ENCODE measurements at places on chromosomes 12 and 14.

- DNase-seq: peak; percentile 35
These were observed 421.1 kb downstream of the DPF3 start for GRCh38 chr14:72472845-72473244.

- DNase-seq: no peak
These were observed 504.7 kb downstream of the LRFN5 start for GRCh38 chr14:42111355-42111754.

GRCh38 chr14:22485178-22485577 lies 103.8 kb downstream of the DAD1 start:
- no peak for DNase-seq

DNA sequence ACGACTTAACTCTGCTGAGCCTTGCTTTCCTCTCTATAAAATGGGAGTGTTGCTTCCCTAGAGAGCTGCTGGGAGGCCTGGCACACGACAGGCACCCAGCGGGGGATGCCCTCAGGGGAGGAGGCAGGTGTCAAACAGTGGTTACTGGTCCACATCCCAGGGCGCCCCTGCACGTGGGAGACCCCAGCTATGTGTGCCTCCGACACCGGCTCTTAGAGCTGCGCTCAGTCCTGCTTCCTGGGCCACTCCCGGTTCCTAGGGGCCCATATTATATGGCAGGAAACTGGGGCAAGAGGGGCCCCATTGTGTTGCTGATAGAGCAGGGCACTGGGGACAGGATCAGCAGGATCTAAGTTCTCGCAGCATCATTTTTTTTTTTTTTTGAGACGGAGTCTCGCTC lies 47.3 kb downstream of the CHGA start:
- DNase-seq: no peak

GRCh38 chr14:33949411-33949893 lies 1.4 kb downstream of the EGLN3 start:
- DNase-seq: no peak

DNA sequence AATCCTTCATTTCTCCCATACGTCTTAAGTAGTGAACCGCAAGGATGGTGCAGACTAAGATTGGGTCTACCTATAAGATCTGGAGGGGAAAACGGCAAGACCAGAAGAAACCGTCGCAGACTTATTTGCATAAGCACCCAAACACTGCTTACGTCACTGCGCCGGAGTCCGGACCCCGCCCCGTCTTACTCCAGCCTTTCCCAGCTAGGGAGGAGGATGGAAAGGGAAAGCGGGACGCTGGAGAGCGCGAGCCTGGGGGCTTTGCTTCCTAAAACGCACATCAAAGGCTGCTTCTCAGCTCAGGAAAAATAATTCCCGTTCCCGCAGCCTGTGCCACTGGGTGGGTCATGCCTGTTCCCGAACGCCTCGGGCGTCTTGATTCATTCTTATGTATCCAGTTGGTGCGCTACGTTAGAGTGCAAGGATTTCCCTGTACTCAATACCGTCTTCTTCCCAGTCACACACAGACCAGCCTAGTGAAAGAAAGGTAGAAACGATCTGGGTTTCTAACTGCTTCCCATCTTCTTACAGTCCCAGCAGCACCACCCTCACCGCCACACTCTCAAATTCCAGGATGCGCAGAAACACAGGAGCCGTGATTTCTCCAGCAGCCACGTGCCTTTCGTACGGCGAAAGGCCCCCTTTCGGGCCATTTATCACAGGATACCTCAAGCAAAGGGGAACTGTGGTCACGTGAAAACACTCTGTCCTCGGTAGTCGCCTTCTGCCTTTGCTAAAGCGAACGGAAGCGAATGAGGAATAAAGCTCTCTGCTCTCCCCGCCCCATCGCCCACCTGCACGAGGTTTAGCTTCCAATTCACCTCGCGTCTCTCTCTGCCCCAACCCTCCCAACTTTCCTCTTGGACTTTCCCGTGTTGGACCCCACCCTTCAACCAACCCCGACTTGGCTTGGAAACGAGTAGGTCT lies 1.1 kb downstream of the SLC6A15 start:
- peak; percentile 41 for DNase-seq

DNA sequence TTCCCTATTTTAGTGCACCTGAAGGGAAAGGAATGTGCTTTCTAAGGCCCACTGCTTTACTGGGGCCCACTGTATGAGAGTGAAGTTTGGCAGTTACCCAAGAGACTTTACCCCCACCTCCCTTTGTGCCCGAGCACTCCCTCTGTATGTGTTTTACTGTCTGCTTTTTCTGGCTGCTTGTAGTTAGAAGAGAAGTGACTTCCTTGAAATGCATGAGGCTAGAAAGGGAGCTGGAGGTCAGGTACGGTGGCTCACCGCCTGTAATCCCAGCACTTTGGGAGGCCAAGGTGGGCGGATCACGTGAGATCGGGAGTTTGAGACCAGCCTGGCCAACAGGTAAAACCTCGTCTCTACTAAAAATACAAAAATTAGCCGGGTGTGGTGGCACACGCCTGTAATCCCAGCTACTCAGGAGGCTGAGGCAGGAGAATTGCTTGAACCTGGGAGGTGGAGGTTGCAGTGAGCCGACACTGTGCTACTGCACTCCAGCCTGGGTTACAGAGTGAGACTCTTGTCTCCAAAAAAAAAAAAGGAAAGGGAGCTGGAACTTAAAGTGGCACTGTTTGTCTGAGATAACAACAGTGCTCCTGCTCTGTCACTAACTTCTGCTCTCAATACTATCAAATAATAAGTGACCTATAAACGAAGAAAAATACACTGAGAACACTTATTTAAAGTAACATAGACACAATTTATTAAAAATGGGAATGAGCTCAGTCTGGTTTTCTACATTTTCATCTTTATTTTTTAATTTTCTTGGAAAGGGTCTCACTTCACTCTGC lies 5.8 kb downstream of the TRIP11 start:
- DNase-seq: no peak

GRCh38 chr14:55965851-55966250 lies 152.4 kb upstream of the PELI2 start:
- no peak for DNase-seq

GRCh38 chr12:1790444-1790843 lies 29.9 kb upstream of the LRTM2 start:
- no peak for DNase-seq

DNA sequence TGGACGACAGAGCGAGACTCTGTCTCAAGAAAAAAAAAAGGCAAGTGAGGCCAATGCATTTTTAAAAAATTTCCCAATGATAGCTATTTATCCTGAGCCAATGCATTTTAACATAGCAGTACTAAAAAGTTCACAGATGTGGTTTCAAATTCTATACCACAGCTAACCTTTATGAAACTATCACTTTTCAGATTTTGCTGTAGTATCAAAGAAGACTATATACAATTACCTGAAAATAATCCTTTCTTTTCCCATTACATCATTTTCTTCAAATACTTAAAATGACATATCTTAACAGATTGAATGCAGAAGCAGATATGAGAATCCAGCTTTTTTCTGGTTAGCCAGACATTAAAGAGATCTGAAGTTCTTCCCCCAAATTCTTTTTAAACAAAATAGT lies 13.2 kb downstream of the ATF7 start:
- DNase-seq: no peak

- no peak for DNase-seq
These were observed 35.2 kb downstream of the PIWIL1 start for GRCh38 chr12:130372936-130373335.

DNA sequence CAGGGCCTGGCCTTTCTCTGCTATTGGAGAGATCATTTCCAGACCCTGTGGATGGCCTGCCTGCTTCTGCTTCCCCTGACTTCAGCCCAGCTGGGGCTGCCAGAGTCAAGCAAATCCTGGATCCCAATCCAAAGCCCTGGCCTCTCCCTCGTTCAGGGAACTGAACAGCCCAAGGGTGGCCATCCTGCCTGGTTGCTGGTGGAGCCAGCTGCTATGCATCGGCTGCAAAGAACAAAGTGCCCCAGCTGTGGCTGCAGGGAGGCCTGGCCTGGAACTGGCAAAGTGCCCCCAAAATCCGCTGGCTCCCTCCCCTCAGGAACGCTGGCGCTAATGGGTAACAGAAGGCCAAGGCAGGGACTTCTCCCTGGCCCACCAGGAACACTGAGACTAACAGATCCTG lies 56.4 kb downstream of the LRRC74A start:
- DNase-seq: no peak

DNA sequence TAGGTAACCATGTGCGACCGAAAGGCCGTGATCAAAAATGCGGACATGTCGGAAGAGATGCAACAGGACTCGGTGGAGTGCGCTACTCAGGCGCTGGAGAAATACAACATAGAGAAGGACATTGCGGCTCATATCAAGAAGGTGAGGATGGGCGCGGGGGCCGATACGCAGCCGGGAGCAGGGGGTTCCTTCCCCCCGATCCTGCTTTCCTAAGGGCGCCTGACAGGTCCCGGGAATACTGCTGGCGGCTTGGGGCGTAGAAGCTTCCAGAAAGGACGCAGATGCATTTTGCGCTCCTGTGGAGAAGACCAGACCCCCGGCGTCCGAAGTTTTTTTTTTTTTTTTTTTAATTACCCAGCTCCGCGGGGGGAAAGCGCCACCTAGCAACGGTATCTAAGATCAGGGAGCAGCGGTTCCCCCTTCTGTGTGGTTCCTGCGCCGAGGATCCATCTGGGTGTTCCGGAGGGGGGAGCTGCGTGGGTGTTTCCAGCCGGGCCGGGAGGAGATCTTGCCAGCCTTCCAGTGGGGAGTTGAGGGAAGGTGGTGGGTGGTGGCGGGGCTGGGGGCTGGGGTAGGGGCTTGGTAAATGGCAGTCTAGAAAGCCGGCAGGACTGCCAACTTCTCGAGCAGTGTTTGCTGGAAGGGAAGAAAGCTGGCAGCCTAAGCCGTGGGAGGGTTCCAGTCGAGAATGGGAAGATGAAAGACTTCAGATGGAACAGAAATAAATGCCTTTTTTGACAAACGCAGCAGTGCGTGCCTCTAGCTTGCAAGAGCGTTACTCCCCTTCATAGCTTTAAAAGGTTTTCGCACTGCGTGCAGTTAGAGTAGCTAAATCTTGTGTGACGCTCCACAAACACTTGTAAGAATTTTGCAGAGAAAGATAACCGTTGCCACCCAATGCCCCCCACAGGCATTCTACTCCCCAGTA lies 764 bp downstream of the DYNLL1 start:
- peak; percentile 44 for DNase-seq

DNA sequence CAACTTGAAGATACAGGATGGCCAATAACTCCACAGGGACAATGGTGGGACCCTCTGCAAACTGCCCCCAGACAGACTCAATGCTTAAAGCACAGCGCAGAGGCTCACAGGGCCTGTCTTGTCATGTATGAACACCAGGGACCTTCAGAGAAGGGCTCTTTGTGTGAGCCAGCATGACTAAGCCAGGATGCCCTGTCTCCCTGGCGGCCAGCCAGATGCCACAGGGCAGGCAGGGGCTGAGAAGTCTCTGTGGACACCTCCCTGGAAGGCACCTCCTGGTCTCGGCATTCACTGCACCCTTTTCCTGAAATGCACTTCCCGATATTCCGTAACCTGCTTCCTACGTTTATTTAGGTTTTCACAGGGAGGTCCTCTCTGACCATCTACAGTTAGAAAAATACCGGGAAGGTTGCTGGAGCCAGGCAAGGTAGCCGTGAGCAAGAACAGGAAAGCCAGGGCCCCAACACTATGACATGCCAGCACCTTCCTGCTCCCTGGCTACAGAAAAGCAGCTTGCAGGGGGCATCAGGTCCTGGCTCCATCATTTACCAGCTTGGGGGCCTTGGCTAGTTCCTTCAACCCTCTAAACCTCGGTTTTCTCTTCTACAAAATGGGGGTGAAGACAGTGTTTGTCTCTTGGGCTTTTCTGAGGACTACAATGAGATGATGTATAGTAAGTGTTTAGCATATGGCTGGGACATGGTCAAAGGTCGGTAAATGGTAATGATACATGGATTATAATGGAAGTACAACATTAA lies 65.0 kb downstream of the PITPNM2 start:
- no peak for DNase-seq

GRCh38 chr12:68501226-68501625 lies 109.5 kb upstream of the RAP1B start:
- no peak for DNase-seq

GRCh38 chr12:54437243-54437642 lies 18.2 kb upstream of the ITGA5 start:
- no peak for DNase-seq

GRCh38 chr12:57631566-57632072 lies 1.4 kb downstream of the B4GALNT1 start:
- DNase-seq: no peak

GRCh38 chr14:58160561-58160960 lies 8.5 kb upstream of the ARMH4 start:
- DNase-seq: no peak

GRCh38 chr12:55008944-55009585 lies 10.7 kb upstream of the NEUROD4 start:
- no peak for DNase-seq

DNA sequence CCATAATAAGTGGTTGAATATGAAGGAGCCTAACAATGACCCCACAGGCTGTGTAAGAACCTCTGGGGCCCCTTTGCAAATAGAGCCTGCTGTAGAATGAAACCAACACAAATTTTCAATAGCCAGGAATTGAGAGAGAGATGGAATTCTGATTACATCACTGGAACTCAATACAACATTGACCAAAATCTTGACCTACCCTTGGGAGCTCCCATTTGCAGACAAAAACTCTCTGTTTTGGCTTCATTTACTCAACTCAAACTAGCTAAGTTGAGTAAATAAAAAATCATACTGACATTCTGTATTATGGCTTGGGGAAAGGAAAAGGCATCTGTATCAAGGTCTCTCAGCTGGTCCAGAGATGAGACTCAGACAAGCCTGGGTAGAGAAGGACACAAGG lies 91.0 kb downstream of the TBX3 start:
- no peak for DNase-seq

- no peak for DNase-seq
These were observed 349.5 kb downstream of the GXYLT1 start for GRCh38 chr12:41795051-41795600.

DNA sequence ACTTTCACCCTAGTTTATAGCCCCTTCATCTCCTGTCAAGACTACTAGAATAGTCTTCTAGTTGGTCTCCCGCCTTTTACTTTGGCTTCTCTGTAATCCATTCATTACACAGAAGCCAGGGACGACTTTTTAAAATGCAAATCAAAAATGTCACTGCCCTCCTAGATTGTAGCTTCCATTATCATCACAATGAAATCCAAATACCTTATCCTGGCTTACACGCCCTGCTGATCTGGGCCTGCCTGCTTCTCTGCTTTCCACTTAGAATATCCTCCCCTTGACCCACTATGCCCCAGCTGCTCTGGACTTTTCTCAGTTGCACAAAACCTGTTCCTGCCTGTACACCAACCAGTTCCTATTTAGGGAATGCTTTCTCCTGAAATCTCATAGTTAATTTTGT lies 4.5 kb upstream of the EEA1 start:
- DNase-seq: no peak

- DNase-seq: no peak
These were observed 161.7 kb upstream of the HMGA2 start for GRCh38 chr12:65662590-65662989.

All from T-helper 2 cell (primary cell).